ENCODE measurements at places on chromosomes 2 and 18.
A peak's percentile ranks its signal among the peaks of the same experiment; 100 is the strongest.

- DNase-seq = no peak
These were observed 104.9 kb downstream of the ACVR1 start for GRCh38 chr2:157771234-157771633.

GRCh38 chr2:168231609-168232241, 15.7 kb downstream of the STK39 start:
- no peak for DNase-seq

DNA sequence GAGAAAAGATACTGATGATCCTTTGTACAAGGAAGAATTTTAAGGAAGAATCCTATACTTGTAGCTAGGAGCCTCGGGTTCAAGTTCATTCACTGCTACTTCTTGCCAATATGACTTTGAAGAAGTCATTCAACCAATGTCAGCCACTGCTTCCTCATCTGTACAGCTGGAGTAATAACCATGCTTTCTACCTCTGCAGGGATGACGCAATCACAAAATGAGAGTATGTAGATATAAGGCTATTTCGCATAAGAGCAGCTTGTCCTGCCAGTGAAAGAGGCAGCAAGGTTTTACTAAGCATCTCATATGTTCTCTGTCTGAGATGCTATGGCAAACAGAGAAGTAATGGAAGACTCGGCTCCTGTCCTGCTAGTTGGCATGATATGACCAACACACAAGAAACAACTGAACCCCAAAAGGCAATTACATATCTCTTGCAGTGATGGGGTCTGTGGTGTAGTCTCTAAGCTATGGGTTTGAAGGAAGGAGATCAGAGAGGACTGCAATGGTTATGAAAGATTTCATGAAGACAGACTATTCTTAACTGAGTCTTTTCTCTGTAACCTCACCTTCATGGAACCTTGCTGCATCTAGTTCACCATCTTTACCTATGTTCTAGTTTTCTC, 9.2 kb downstream of the AAK1 start:
- no peak for DNase-seq

DNA sequence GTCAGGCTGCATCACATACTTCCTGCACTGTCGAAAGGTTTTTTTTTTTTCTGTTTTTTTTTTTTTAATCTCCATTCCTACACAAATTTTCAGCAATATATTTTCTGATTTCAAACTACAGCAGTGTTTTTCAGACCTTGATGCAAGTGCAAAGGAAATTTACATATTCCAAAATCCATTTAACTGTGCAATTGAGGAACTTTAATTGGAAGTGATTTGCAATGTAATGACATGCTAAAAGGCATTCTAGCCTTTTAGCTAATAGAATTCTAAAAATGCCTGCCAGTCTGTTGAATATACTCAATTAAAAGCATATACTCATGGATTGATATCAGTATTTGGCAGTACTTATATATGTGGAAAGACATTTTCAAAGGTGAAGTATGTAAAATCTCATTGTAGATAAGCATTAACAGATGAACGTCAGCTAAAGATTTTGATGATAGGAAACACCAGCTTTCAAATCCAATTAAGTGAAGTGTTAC, 210.5 kb downstream of the OTX1 start:
- no peak for DNase-seq

- no peak for DNase-seq
These were observed 80.5 kb downstream of the MYO5B start for GRCh38 chr18:50114448-50114847.

DNA sequence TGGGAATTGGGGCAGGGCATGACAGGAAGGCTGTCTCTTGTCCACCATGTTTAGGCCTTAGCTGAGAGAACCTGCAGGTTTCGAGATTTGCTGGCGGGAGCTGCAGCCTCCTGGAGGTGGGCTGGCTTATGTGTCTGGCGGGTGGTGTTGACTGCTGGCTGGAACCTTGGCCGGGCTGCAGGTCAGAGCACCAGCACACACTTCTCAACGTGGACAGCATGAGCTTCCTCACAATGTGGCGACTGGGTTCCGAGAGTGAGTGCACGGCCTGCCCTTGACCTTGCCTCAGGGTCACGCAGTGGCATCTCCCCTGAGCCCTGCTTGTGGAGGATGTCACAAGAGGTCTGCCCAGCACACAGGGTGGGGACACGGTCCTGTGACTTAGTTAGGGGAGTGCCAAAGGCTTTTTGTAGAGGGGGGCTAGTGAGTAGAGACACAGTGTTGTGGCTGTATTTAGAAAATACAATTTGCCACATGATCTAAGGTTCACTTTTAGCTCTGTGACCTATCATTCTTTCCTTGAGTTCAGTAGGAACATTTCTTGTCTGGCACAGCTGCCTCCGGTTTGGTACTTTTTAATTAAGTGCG, 134.8 kb downstream of the SEPTIN10 start:
- DNase-seq = no peak

- DNase-seq = no peak
These were observed 198.9 kb downstream of the CDCA7 start for GRCh38 chr2:173553593-173553992.

DNA sequence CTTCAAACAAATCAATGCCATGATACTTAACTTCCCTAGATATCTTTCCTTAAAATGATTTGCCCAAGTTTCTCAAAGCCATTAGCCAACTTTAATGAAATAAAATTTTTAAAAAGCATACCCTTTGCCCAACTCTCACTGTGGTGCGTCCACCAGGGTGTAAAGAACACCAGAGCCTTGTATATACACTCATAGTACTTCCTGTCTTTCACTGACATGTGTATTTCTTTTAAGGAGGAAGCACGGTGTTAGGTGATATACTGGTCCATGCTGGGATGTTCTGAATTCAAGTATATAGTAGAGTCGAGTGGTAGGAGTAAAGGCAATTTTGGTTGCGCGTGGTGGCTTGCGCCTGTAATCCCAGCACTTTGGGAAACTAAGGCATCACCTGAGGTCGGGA, 22.7 kb downstream of the AAK1 start:
- DNase-seq = no peak

DNA sequence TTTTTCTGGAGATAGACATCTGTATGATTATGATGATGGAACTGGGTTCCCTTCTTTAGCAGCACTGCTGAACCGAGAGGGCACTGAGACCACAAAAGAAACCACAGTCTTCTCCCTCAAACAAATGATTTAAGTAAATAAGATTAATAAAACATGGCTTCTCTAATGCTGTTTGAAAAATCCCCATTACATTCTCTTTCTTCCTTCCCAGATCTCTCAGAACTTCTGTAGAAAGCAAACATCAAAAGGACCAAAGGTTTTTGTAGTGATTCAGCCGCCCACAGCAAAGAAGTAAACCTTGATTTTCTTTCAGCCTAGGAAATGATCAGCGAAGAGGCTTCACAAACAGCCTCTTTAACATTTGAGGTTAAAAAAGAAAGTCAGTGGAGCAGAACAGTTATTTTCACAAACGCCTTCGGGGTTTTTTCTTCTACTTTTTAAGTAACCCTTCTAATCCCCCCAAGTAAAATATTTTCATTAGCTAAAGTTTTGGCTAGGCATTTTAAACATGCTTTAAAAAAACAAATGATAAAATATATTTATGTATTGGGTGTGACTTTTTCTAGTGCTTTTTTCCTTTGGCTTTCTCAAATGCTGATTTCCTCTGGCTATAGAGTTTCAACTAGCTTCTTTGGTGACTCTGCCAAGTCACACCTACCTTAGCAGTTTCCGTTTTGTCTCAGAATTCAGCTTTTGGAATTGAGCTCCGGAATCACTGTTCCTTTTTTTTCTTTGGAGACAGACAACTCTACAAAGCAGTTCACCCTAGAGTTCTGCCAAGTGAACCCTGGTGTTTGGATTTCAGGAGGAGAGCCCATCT, 89.6 kb downstream of the UPP2 start:
- no peak for DNase-seq

GRCh38 chr2:48927355-48927754, 171.8 kb upstream of the LHCGR start:
- no peak for DNase-seq

GRCh38 chr2:204503869-204504268, 41.4 kb upstream of the PARD3B start:
- no peak for DNase-seq

GRCh38 chr2:48510329-48510728, 19.6 kb upstream of the STON1 start:
- DNase-seq = no peak

GRCh38 chr2:46970334-46971288, 55.0 kb upstream of the MCFD2 start:
- no peak for DNase-seq

GRCh38 chr2:191678437-191679100, 633 bp downstream of the NABP1 start:
- DNase-seq = peak; percentile 43

GRCh38 chr2:239129147-239129920, 271.5 kb downstream of the HDAC4 start:
- DNase-seq = no peak

DNA sequence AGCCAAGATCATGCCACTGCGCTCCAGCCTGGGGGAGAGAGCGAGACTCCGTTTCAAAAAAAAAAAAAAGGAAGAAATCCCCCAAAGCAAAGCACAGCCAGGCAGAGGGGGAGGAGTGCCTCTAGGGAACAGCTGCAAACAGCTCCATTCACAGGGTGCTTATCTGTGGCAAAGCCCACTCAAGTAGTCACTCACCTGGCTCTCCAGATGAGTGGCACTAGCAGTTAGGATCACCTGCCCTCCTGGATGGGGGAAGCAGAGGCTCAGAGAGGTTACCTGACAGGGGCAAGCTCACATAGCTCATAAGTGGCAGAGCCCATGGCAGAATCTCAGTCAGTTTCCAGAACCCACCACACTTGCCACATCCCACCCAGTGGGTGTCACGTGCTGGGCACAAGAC, 30.3 kb downstream of the TFCP2L1 start:
- no peak for DNase-seq

DNA sequence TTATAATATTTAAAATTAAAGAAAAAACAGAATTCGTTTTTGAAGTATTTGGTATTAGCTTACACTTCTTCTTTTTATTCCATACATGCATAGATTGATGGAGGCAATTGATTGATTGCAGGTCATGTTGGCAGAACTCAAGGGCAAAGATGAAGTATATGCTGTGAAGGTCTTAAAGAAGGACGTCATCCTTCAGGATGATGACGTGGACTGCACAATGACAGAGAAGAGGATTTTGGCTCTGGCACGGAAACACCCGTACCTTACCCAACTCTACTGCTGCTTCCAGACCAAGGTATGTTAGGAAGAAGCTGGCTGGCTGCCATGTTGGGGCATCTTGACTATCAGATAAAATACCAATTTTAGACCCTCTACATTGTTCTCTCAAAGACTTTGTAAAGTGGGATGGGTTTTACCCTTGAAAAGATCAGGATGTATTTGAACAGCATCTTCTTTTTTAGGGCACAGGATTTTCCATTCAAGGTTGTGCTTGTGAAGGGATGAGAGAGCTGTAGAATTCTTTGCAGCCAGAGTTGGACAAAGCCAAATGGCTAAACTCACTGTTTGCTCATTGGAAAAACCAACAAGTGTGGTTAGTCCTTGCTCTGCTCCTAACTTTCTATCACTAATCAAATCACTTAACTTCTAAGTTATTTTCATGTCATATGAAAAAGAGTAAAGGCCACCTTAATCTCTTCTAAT, 286.8 kb upstream of the EPAS1 start:
- no peak for DNase-seq

DNA sequence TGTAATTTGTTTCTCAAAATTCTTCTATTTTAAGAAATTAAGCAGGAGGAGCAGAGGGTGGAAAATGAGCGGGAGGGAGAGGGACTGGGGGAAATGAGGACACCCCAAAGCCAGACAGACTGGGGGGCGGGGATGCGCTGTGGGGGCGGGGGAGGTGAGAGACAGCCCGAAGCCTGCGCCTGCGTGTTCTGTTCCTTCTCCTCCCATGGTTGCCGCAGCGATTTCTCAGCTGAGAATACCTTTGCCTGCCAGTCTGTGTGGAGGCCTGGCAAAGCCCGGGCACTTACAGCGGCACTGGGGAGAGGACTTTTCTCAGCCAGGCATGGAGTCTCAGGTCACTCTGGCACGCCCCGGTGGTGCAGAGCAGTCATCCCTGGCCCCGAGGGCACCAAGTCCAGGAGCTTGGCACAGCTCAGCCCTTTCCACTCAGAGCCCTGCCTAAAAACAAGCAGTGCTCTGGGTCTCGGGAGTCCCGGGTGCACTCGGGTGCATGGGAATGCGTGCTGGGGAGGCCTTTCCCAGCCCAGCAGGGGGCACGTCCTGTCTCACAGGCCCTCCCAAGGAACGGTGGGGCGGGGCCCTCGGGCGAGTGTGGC, 289.3 kb upstream of the HS6ST1 start:
- no peak for DNase-seq

DNA sequence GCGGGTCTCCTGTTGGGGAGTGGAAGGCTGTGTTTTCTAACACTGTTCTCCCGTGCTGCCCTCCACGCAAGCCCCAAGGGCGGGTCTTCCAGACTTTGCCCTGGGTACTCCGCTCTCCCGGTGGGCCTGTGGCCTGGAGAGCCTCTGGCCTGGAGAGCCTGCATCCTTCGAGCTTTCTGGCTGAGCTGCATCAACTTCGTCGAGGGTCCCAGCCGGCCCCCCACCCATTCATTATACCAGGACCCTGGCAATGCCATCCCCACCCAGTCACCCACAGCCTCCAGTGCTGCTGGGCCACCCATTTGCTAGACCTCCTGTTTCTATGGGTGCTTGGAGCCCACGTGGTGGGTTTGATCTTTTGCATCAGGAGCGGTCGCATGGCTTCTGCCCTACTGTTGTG, 102.2 kb downstream of the PTGR3 start:
- DNase-seq = no peak

- no peak for DNase-seq
These were observed 4.2 kb downstream of the IL1RN start for GRCh38 chr2:113131352-113132185.

DNA sequence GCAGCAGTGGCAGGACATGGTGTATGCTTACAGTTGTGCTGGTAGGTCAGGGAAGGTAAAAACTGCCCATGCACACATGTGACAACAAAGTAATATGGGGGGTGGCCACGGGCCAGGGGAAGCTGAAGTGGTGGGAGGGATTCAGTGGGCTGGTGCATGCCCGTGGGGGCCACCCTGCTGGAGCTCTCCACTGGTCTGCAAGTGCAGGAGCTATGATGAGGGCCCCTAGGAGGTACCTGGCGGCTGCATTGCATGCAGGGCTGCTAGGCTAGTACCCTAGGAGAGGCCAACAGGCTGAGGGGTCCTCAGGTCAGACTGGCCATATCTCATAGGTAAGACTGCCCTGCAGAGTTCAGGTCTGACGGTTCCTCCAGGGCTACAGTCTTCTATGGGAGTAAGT, 265.9 kb downstream of the NUP35 start:
- DNase-seq = no peak

GRCh38 chr2:21427606-21428005, 303.8 kb downstream of the TDRD15 start:
- DNase-seq = no peak

DNA sequence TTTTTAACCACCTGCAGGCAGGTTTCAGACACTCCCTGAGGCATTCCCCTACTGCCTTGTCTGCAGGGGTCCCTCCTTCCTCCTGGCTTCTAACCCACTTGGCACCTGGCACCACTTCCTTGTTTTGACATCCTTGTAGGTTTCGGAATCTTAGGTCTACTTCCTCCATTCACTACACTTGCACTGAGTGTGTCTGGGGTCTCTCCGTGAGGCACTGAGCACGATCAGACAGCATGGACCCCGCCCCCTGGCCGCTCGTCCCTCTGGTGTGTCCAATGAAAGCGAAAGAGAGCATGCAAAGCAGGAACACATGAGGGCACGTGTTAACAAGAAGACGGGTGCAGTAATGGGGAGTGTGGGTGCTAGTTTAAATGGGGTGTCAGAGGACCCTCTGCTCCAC, 63.8 kb downstream of the HAUS1 start:
- no peak for DNase-seq
